ENCODE measurements at places on chromosomes 1 and 21.
A peak's percentile ranks its signal among the peaks of the same experiment; 100 is the strongest.

DNA sequence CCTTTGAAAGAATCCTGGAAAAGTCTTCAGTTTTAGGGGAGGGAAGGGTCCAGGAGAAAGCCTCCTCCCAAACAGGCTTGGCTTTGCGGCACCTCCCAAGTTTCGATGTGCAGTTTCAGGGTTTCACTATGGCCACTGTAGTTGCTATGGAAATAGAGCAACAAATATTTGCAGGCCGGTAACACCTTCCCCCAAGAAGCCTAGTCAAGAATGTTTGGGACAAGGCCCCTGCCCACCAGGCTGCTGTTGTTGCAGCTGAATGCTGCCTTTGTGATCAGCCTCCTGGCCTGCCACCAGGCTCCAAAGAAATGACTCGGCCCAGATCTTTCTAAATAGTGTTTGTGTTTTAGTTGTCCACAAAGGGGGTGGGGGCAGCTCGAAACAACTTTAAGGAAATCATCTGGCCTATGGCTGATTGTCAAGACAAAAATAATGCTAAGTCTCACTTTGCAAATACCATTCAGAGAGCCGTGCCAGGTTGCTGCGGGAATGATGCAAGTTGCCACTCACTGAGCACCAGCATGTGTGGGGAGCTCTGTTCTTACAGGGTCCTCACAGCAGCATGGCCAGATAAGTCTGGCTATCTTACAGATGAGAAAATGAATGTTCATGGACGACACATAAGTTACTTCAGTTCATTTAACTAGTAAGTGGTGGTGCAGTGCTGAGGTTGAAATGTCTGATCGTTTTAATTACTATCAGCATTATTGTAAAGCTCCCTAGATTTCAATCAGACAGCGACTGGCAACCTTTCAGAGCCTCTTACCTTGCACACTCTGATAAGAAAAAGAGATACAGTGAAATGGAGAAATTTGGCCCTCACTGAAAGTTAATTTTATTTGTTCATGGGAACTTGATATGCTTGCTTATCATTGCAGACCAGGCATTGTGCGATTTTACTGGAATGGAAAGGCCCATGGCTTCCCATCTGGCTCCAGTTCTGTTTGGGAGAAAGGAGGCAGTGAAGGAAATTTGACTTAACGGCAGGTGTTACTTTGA lies 91.2 kb upstream of the JUN start:
- DNase-seq: peak; percentile 57

DNA sequence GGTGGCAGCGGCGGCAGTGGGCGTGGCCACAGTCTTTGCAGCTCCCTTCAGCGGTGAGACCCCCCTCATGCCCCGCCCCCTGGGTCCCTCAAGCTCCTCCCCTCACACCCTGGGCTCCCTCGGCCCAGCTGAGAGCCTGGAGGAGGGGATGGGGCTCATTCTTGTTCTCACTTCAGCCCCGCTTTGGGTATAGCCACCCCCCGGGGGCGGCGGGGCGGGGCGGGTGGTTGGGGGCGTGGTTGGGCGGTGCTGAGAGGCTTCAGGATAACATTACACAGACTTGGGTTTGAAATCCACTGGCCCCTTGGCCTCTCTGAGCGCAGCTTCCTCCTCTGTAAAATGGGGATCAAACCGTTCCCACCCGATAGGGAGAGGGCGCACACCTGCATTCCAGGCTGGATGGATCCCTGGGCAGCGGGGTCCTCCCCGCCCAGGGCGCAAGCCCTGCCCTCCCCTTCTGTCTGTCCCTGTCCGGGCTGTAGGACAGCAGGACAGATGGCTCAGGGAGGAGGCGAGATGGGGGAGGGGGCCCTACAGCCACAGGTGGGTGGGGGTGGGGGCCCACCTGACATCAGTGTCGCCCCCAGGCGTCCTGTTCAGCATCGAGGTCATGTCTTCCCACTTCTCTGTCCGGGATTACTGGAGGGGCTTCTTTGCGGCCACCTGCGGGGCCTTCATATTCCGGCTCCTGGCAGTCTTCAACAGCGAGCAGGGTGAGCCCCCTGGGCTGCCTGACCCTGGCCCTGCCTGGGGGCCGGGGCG lies 5.1 kb downstream of the CLCNKA start:
- DNase-seq: no peak

DNA sequence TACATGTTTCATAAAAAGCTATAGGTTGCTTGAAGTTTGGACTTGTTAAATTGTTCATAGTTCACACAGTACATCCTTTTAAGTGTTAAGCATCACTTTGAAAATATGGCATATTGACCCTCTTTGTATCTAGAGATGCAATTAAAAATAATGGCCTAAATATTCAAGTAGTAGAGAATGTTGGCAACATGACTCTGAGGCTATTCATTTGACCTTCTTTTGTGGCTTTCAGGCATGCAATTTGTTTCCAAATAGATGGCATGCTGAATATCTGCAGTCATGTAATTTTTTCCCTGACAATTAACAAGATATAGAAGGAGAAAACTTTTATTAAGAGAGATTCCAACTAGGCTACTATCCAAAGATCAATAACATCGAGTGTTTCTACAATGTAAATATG lies 230.5 kb upstream of the ZRANB2 start:
- no peak for DNase-seq

DNA sequence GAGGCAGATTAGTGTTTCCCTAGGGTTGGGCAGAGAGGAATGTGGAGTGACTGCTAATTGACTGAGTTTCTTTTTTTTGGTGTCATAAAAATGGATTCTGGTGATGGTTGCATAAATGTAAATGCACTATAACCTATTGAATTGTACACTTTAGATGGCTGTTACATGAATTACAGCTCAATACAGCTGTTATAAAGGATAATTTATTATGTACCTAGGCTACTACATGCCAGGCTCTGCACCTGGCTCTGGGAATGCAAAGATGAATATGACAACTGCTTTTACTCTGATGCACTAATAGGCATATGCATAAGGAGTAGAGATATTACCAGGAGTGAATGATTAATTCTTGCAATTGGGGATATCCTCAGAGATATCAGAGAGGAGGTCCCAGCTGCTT lies 345.3 kb downstream of the PTBP2 start:
- DNase-seq: no peak

DNA sequence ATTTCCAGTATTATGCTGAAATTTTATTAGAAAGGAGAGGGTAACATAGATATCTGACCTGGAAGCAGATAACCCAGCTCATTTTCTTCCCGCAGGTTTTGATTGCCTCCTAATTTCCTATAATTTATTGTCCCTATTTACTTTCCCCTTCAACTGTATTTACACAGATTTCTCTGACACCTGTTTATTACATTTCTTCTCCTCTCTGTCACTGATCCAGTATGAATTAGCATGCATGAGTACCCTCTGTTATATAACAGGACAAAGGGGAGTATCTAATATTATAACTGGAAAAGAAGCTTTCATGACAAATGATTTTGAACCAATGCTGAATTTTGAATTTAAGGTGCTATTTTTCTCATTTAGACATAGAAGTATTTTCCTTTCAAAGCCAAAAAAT lies 37.4 kb downstream of the DENND1B start:
- DNase-seq: no peak

GRCh38 chr1:57079454-57080157 lies 113.8 kb upstream of the C8B start:
- DNase-seq: no peak

- DNase-seq: no peak
Observed at GRCh38 chr1:184973272-184974055, 844 bp downstream of the NIBAN1 start.

- peak; percentile 44 for DNase-seq
Observed at GRCh38 chr1:155166471-155167165, 6.5 kb downstream of the KRTCAP2 start.

- no peak for DNase-seq
Observed at GRCh38 chr1:24919791-24920532, 10.1 kb downstream of the RUNX3 start.

DNA sequence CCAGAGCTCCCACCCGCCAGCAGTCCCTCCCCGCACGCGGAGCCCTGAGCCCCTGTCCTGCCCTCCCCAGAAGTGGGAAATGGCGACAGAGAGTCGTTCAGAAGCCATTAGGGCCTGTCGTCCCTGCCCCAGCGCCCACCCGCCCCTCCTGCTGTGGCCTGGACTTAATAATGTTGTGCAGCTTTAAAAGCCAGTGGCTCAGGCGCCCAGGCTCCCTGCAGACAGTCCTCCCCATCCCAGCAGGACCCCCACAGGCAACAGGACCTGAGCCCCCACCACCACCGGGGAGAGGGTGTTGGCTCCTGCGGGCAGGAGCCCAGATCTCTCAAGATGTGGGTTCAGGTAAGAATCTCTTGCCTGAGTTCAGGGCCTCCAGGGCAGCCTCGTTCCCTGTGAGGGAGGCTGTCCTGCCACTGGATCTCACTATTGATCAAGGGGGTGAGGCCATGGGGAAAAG lies 125.3 kb upstream of the RUNX3 start:
- DNase-seq: no peak

- no peak for DNase-seq
Observed at GRCh38 chr21:42407476-42407875, 3.8 kb downstream of the UBASH3A start.
